SK-N-SH (cell line): ENCODE measurements at places on chromosomes 5 and 9.
A peak's percentile ranks its signal among the peaks of the same experiment; 100 is the strongest.

GRCh38 chr9:71858102-71858798 is 52.7 kb downstream of the ABHD17B start:
- DNase-seq = no peak

GRCh38 chr5:43020399-43020746 is 19.7 kb downstream of the ANXA2R start:
- no peak for DNase-seq

GRCh38 chr9:79492092-79493009 is 79.4 kb upstream of the TLE4 start:
- DNase-seq = no peak

DNA sequence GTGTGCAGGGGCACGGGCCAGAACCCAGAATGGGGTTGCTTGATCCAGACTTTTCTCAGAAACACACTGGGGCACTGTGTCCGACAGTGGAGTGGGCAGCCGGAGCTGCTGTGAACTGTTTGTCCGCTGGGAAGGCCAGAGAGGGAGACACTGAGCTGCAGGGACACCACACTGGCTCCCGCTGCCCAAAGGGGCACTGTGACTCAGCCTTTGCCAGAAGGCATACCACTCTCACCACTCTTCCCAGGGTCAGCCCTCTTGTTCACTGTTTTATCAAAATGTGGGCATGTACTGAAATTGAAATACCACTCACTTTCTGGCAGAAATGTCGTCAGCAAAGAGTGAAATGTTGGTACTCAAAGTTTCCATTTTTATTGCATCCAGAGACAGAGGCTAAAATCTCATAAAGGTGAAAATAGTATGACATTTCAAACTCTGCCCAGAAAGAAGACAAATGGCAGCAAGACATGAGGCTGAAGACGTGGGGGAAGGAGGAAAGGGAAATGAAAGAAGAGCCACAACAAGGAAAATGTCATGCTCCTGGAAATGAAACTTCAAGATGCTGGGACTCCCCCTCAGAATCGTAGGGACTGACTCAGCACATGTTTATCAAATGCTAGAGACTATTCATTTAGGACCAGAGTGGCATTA is 4.5 kb upstream of the IL7R start:
- DNase-seq = peak; percentile 23

GRCh38 chr9:129473523-129474244 is 147.2 kb downstream of the C9orf50 start:
- no peak for DNase-seq

GRCh38 chr5:136979131-136979530 is 520.0 kb downstream of the SPOCK1 start:
- DNase-seq = no peak

DNA sequence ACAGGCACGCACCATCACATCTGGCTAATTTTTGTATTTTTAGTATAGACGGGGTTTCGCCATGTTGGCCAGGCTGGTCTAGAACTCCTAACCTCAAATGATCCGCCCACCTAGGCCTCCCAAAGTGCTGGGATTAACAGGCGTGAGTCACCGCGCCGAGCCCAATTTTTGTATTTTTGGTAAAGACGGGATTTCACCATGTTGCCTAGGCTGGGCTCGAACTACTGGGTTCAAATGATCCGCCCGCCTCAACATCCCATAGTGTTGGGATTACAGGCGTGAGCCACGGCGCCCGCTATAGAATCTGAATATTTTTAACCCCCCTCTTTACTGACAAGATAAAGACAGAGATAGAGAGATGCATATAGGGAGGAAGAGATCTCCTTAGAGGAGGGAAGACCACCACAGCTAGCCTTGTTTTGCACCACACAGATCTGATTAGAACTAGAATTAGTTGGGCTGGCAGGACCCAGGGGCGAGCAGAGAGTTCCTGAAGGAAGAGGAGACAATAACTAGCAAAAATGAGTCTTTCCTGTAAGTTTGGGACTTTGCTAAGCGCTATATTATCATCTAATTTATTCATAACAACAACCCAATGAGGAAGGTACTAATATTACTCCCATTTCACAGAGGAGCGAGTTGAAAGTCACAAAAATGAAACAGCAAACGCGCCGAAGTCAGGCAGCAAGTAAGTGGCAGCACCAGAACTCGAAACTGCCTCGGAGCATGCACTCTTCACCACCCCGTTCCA is 1.5 kb upstream of the ANKHD1 start:
- DNase-seq = no peak

DNA sequence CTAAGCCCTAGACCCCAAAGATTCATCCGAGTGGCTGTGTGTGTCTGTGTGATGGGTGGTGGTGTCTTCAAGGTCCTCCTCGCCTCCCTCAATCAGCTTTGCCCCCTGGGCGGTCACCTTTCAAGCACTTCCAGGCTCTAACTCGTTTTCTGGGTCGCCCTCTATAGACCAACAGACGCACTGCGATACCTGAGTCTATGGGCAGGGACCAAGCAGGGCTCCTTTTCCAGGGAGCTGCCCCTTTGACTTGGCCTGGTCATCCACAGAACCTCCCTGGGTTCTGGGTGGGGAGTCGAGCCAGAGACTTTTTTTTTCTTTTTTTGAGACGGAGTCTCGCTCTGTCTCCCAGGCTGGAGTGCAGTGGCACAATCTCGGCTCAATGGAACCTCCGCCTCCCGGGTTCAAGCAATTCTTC is 1.1 kb downstream of the SLC27A4 start:
- DNase-seq = peak; percentile 84

- DNase-seq = no peak
Measured at GRCh38 chr9:115781070-115781736, 372.4 kb upstream of the PAPPA start.

GRCh38 chr5:61576556-61576955 is 244.5 kb downstream of the ZSWIM6 start:
- no peak for DNase-seq

GRCh38 chr5:108420158-108420557 is 38.3 kb upstream of the FBXL17 start:
- no peak for DNase-seq

GRCh38 chr5:36060420-36060887 is 6.2 kb downstream of the UGT3A2 start:
- DNase-seq = no peak

DNA sequence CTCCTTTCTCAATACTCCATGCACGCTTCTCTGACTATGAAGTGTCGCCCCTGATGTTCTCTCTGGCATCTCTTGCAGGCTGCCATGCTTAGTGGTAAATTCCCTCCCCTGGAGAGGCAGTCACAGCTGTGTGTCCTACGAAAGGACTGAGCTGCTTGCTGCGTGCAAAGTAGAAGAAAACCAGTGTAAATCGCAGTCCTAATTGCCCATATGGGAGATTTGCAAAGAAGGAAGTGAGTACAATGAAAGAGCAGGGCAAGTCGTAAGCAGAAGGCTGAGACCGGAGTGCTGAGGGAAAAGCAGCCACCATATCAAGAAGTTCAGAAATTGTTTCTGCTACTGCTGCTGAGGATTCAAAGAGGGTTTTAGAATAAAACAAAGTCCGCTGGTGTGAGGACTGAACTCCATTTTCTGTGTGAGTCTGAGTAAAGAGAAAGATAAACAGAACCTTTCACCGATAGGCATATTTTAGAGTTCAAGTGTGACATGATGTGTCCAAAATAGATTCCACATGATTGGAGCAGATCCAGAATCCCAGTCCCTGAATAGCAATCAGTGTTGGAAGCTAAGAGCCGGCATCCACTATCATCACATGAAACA is 507.8 kb upstream of the MPDZ start:
- DNase-seq = no peak

DNA sequence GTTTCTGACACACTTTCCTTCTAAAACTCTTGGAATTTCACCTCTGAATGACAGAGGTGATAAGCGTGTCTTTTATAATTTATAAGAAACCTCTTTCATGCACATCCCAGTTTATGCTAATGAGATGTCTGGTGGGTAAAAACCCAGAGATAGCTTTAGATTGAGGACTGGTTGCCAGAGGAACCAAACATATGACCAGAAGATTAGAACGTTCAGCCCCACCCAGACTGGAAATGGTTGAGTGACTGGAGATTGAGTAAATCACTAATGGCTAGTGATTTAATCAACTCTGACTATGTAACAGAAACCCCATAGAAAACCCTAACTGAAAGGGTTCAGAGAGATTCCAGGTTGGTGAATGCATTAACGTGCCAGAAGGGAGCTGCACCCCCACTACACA is 69.2 kb downstream of the CDH18 start:
- no peak for DNase-seq

GRCh38 chr9:72065076-72065475 is 4.7 kb upstream of the C9orf57 start:
- DNase-seq = no peak

- peak; percentile 45 for DNase-seq
Measured at GRCh38 chr9:125843646-125844045, 96.5 kb downstream of the PBX3 start.

DNA sequence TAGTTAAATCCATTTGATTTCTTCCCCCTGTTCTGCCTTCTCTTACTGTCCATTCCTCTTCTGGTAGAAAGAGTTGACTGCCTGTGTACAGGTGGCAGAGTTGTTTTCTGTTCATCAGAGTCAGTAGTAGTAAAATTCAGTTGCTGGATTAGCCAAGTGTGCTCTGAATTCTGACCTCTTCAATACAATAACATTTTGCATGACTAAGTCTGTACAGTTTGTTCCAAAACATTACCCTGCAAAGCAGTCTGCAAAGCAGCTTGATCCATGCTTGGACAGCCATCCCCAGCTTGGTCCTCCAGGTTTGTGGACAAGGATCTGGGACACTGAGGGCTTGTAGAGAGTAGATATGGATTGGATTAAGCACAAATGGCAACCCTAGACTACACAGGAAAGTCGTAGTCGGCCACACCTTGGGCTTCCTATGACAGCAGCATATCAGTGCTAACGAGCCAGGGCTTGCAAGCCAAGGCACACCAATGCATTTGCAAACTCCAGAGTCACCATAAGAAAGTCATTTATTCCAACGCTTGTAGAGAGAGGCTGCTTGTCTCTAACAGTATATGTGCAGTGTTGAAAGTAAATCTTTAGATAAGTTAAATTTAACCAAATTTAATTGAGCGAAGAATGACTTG is 25.2 kb downstream of the IL12B start:
- DNase-seq = no peak

DNA sequence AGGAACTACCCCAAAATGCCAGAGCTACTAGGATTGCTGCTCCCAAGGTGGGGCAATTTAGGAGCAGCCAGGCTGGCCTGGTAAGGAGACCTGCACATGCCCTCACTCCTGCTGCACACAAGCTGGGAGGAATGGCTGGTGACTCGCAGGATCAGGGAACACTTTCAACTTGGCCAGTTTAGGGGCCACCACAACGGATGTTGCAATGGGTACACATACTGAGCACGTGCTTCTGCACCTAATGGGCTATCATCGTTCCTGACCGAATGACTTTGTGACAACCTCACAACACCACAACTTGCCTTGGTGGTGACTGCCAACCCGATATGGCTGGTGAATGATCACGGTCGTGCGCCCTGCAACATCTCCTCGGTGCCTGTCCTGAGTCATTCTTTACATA is 172.0 kb downstream of the ROR2 start:
- DNase-seq = no peak

DNA sequence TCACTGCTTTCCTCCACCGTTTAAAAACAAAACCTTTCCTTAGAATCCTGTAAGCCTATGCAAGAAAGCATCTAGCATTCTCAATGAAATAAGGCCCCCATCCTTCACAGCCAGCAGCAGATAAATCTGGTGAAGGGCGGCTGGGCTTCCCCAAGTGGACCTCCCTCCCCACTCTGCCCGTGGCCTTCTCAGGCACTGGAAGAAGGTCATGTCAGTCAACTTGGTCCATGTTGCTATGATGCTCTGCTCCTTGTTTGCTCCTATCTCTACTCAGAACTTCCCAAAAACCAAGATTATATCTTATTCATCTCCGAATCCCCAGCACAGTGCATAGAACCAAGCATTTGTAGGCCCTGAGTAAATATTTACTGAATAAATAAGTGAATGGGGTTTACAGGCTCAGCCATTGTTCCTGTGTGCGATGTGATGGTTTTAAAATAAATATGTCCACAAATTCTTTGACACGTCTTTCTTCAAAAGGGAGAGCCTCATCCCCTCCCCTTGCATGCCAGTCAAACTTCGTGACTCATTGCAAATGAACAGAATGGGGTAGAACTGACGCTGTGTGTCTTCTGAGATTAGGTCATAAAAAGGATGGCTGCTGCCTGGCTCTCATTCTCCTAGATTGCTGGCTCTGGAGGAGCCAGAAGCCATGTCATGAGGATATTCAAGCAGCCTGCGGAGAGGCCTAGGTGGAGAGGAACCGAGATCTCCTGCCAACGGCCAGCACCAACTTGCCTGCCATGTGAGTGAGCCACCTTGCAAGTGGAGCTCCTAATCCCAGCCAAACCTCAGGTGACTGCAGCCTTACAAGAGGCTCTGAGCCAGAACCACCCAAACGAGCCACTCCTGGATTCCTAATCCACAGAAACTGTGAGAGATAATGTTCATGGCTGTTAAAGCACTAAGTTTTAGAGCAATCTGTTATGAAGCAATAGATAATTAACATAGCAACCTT is 70.5 kb downstream of the MED27 start:
- no peak for DNase-seq

GRCh38 chr5:8633259-8633658 is 764.3 kb downstream of the MTRR start:
- no peak for DNase-seq

GRCh38 chr9:134561427-134562145 is 80.0 kb upstream of the COL5A1 start:
- no peak for DNase-seq

- no peak for DNase-seq
Measured at GRCh38 chr9:7656636-7657035, 142.9 kb downstream of the DMAC1 start.

DNA sequence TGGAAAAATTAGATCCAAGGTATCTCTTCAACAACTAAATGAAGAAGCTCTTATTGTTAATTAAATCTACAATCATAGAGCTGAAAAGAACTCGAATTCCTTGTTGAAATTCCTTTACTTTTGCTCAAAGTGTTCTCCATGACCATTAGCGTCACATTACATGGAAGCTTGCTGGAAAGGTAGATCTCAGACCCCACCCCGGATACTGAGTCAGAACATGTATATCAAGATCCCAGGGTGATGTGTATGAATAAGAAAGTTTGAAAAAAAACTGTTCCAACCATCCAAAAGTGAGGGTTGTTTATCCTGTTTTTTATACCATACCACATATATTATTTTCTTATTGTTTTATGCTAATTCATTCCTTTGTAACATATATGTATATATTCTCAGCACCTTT is 237.1 kb upstream of the PUM3 start:
- no peak for DNase-seq

GRCh38 chr9:136058084-136058483 is 37.0 kb downstream of the NACC2 start:
- DNase-seq = peak; percentile 20

GRCh38 chr9:99357575-99357974 is 135.5 kb downstream of the SEC61B start:
- DNase-seq = no peak
